ENCODE measurements at places on chromosomes 13 and 19.

GRCh38 chr13:68908879-68909278, 1198.7 kb upstream of the ATXN8OS start:
- DNase-seq, result no peak

DNA sequence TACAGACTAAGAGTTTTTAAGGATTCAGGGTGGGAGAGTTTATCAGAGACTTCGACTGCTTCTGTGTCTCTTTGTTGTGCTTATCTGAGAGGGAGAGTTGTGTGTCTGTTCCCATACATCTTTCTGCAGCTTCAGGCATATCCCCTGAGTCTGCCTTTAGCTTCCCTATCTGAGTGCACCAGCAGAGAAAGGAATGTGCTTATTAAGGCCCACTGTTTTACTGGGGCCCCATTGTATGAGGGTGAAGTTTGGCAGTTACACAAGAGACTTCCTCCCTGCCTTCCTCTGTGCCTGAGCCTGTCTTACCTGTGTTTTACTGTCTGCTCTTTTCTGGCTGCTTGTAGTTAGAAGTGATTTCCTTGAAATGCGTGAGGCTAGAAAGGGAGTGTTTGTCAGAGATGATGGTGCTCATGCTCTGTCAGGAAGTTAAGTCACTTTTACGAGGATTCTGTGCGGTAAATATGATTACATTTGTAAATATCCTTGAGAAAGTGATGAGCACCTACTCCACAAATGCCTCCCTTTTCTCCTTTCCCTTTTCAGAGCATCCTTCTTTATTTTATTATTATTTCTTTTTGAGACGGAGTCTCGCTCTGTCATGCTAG, 1228.9 kb upstream of the MIR17HG start:
- no peak for DNase-seq

- no peak for DNase-seq
These were observed 17.6 kb downstream of the IL17D start for GRCh38 chr13:20721058-20721453.

GRCh38 chr19:4103080-4103433, 20.9 kb downstream of the MAP2K2 start:
- no peak for DNase-seq

DNA sequence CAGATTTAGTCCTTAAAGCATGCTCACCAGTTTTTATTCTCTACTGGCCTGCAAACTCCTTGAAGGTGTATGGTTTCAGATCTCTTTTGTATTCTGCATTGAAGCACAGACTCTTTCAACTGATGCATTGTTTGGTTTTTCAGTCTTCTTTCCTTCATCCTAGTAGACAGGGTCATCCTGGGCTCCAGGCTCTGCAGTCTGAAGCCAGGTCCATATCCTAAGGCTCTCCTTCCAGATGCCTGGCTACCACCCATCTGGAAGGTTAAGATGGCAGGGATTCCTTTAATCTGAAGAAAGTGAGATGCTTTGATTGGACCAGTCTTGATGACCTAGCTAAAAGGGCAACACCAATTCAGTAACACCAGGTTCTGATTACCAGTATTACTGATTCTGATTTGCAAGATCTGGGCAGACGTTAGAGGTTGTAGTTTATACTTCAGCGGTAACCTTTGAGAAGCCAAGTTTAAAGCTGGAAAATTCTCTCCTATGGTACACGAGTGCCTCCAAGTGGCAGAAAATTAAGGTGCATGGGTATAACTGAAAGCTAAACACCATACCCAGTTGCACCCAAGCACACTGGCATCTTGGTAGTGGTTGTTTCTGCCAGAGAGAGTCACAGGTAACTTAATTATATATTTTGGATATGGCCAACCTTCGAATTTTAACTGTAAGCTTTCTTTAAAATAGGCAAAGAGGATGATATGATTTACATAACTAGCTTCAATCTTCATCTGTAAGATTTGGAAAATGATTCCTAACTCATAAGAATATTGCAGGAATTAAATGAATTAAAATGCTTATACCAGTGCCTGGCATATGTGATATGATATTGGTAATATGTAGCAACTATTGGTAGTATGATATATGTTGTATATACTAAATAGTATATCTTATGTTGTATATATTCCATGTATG, 1651.9 kb upstream of the MIR17HG start:
- DNase-seq, result no peak

- DNase-seq, result no peak
These were observed 406.3 kb downstream of the DCT start for GRCh38 chr13:94073007-94073744.

GRCh38 chr13:71877256-71877653, 10.3 kb upstream of the DACH1 start:
- DNase-seq, result no peak

DNA sequence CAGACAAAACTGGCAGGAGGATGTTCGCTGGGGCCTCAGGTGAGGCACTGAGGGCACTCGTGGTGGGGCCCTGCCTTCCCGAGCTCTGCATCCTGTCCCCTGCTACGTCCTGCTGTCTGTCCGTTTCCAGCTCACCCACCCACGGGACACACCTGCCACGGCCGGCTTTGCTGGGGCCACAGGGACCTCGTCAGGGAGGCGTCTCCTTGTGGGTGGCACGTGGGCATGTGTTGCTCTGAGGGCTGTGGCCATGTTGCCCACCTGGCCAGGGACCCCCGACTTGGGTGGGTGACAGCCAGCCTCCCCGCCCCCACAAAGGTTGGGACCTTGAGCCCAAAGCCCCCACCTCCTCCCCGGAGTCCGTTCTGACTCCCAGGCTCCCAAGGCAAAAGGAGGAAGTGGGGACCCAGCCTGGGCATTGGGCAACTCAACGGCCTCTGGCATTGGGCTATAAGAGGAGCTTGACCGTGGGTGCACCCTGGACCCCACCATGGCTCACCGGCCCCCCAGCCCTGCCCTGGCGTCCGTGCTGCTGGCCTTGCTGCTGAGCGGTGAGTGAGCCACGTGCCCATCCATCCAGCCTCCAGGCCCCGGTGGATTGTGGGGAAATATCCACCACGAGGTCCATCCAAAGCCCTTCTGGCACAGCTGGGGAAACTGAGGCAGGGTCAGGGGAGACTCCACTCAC, at the start of gene PRTN3:
Gene PRTN3, plus strand, starts transcription at position 481 of the 688 bp plus-strand sequence. Its CDS starts 10 bp downstream, at position 491.
- DNase-seq, result no peak

- no peak for DNase-seq
These were observed 333.5 kb downstream of the DCT start for GRCh38 chr13:94145966-94146365.

DNA sequence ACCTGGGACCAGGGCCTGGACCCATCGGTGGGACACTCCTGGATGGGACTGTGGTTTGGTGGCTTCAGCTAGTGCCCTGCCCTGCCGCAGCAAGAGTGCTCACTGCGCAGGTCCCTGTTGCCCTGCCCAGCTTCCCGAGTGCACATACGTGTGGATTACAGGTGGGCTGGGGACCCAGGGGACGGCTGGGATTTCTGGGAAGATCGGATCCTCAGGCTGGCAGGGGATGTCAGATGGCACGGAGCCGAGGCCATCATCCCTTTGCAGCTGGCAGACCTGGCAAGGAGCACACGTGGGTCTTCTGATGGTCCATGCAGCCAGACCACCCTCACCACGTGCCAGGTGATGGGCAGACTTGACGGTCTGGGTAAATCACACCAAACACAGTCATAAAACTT, 69.3 kb downstream of the CHST8 start:
- no peak for DNase-seq

GRCh38 chr19:35268536-35269437, at the start of gene USF2:
USF2 (plus strand) TSS chr19:35268962; CDS start chr19:35269102, 140 bp downstream.
- DNase-seq, result peak; percentile 56

DNA sequence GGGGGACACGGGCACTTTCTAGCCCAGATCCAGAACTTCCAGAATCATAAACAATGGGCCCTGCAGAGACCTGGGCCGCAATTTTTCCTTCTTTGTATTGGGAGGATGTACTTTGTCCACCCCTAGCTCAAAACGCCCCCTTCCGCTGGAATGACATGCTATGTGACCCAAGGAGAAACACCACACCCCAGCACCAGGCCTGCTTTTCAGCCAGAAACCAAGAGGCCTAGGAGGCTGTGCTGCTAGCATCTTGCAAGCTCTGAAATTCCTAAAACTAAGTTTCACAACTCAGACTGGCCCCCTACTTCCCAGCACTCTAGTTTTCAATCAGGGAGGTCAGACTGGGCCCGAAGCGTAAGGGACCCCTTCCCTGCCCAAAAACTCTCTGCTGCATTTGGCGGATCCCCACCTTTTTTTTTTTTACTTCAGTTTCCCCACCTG, 538 bp downstream of the LSM4 start:
- no peak for DNase-seq

DNA sequence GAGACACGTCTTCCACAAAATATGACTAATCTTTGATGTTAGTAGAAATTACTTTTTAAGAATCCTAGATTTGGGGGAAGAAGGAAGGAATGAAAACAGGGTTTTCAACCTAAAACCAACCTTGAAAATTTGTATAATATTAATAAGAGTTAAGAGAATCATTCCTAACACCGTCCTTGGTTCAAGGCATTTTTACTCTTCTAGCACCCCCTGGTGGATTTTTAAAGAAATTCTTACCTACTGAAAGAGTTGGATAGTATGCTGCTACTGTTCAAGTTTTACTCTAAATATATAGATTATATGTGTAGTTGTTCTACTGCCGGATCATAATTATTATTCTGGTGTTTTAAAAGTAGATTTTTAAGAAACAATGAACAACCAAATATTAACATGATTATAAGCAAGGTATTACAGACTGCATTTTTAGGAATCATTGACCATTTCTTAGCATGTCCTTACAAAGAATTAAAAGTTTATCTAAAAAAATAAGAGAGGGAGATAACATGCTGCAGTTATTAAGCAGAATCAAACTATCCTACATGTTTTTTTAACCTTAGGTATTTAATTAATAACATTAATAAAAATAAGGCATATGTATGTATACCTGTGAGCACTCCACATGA, 7.4 kb upstream of the SLITRK6 start:
- DNase-seq, result no peak

- DNase-seq, result no peak
These were observed 20.8 kb upstream of the ASF1B start for GRCh38 chr19:14156971-14157717.

GRCh38 chr13:94192431-94192975, 287.0 kb downstream of the DCT start:
- DNase-seq, result no peak

GRCh38 chr19:28642787-28643683, 569.9 kb downstream of the UQCRFS1 start:
- DNase-seq, result no peak

- no peak for DNase-seq
These were observed 170.3 kb downstream of the TSHZ3 start for GRCh38 chr19:31178833-31179470.

GRCh38 chr19:19606021-19606420, 12.5 kb downstream of the PBX4 start:
- no peak for DNase-seq

- no peak for DNase-seq
These were observed 22.5 kb upstream of the VSTM2B start for GRCh38 chr19:29503140-29503758.

DNA sequence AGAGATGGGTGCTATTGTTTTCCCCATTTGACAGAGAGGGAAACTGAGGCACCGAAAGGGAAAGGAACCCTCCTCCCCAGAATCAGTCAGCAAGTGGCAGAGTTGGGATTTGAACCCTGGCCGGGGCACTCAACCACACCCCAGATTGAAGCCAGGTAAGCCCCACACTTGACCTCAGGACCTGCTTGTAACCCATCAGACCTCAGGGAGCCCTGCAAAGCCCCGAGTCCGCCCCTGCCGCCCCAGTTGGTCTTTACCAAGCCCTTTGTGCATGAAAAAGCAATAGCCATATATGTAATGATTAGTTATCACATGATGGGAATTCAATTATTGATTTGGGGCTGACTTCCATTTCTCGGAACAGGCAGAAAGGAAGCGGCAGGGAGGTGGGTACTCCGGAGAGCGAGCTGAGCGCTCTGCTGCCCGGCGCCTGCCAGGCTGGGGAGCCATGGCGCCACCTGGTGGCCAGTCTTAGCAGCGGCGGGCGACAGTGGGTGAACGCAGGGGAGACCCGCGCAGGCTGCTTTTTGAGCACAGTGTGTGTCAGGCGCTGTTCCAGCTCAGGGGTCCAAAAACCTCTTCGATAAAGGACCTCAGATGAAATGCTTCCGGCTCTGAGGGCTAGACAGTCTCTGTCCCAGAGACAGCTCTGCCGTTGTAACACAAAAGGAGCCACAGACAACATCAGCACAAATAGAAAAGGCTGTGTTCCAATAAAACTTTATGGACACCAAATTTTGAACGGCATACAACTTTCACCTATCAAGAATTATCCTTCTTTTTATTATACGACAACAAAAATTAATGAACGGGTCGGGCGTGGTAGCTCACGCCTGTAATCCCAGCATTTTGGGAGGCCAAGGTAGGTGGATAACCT, 82.9 kb upstream of the CACNA1A start:
- peak; percentile 71 for DNase-seq

GRCh38 chr13:76709851-76710250, 176.4 kb downstream of the KCTD12 start:
- DNase-seq, result no peak

- no peak for DNase-seq
These were observed 3.9 kb downstream of the ARHGEF7 start for GRCh38 chr13:111118898-111119607.

- DNase-seq, result peak; percentile 80
These were observed at the start of gene ZNF382 for GRCh38 chr19:36605101-36605876. ZNF382 (plus strand) TSS chr19:36605313; CDS start chr19:36609915, 4,602 bp downstream.

GRCh38 chr13:26956522-26957142, 196.0 kb upstream of the GPR12 start:
- DNase-seq, result no peak

DNA sequence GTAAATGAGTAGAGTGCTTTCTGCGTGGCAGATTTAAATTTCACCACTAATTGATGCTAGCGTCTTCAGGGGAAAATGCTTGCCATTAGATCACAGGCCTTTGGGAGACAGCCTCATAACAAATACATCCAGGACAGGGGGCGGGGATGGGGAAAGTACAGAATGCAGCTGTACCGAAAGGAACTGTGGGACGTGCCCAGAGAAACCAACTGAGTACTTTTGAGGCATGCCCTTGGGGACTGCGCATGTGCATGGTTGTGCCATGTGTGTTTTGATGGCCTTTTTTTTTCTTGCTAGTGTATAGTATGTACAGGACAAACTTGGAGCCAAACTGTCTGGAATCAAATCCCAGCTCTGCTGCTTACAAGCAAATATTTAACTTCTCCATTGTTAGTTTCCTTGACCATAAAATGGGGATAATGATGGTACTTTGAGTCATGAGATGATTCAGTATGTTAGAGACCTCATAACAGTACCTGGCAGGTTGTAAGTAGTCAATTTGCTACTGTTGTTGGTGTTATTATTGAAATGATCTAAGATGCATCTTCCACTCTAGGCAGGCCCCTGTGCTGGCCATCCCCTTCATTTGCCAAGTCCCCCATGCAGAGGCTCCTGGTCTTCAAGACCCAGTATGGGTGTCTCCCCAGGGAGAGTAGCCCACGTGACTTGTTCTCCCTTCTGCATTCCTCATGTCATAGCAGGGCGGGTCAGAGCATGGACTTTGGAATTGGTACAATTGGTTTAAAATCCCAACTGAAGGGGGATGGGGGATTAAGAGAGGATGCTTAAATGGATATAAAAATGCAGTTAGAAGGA, 68.3 kb upstream of the NPAS1 start:
- no peak for DNase-seq

DNA sequence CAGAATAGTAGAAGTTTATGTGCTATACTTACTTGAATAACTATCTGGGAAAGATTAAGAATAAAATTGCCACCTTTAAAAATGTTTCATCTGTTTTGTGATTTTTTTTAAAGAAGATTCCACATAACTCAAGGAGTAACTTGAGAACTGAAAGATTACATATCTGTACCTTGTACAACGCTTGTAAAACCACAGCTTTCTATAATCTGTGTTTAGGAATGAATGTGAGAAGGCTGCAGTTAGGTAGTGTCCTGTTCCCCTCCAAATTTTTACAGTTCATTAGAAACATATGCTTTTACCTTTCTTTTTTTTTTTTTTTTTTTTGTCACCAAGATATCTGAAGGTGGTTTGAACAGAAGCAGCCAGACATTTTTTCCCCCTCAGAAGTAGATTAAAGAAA, 312.8 kb upstream of the GPC6 start:
- no peak for DNase-seq

Measured in stimulated activated CD8-positive, alpha-beta memory T cell treated with anti-CD3 and anti-CD28 coated beads, Interleukin-2, amount 100 ng/mL, for 48 hours (primary cell).